ENCODE measurements at places on chromosomes 12 and 14.

- no peak for DNase-seq
These were observed 60.0 kb upstream of the DIO3 start for GRCh38 chr14:101501341-101501740.

GRCh38 chr12:92971859-92972524 lies 42.9 kb upstream of the EEA1 start:
- peak; percentile 94 for DNase-seq

- DNase-seq, result peak; percentile 11
These were observed 114.0 kb downstream of the SLC38A4 start for GRCh38 chr12:46711756-46712155.

- no peak for DNase-seq
These were observed 12.1 kb upstream of the CDH24 start for GRCh38 chr14:23069413-23069806.

DNA sequence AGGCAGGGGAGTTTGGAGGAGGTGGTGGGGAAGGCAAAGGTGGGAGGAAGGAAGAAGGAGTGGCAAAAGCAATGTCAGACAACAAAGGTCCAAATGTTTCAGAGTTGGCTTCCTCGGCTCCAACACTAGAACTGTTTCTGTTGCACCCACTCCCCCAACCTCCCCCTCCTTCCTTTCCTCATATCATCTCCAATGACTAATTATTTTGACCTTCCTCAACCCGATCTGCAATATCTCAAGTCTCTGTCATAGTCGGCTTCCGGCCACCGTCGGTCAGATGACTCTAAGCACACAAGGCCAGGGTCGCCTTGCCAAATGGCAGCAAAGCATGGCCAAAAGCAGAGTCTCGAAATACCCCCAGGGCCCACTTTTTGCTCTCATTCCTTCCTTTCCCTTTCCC lies 637.0 kb upstream of the TBX3 start:
- no peak for DNase-seq

- DNase-seq, result no peak
These were observed 1.5 kb upstream of the DIABLO start for GRCh38 chr12:122227341-122227740.

DNA sequence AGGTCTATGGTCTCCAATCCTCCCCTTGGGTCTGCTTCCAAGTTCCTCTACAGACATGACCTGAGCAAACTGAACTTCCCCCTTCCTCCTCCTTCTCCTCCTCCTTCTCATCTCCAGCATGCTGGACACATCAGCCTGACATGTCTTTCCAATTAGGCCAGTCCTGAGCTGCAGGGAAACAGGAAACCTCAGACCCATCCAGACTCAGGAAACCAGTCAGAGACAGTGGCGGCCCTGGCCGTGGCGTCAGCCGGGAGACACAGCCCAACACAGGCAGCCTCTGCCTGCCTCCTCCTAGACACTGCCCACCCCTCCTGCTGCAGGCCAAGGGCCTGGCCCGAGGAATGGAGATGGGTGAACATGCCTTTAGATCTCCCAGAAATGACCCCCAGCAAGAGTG lies 468.8 kb downstream of the BCL11B start:
- DNase-seq, result no peak

Data from iris pigment epithelial cell (primary cell).